ENCODE measurements at places on chromosomes 6 and 20. TPM values are rescaled to one million over a fixed set of nuclear protein-coding genes. Genes with fewer than 3 reads are reported as not detected.

DNA sequence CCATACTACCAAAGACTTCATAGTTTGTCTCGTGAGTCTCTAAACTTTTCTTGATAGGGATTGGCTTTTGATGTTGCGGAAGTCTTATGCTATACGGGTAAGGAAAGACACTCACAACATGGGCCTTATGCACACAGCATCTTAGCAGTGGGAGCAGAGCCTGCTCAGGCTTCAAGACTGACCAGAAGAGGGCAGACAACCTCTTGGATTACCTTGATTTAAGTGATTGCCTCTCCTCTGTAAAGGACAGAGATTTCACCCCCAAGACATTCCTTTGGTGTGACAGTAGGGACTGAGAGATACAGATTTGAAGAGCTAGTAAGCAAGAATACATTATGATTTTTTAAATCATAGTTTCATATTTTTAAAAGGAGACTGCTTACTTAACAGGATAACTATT is 71.0 kb upstream of the SAMD3 start:
- no peak for ATAC-seq

GRCh38 chr6:123316733-123317323 is 319.9 kb downstream of the TRDN start:
- no peak for ATAC-seq

Gene CFAP61
- total RNA-seq, result 0.27 TPM

DNA sequence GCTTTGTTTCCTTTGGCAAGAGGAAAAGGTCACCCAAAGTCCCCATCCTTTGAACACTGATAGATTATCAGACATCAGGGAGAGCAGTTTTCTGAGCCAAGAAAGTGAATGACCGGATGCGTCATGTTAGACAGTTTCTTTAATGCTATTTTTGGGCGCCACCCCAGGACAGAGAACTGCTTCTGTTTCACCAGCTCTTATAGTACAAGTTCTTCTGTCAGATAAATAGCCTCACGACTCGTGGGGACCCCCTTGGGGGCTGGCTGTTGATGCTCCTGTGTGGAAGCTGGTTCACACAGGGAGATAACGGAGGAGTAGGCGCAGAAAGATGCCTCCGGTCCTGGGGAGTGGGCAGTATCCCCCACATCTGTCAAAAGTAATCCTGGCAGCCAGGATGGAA is 54.6 kb downstream of the NPEPL1 start:
- ATAC-seq, result no peak

Gene RFX6
- not detected for total RNA-seq

DNA sequence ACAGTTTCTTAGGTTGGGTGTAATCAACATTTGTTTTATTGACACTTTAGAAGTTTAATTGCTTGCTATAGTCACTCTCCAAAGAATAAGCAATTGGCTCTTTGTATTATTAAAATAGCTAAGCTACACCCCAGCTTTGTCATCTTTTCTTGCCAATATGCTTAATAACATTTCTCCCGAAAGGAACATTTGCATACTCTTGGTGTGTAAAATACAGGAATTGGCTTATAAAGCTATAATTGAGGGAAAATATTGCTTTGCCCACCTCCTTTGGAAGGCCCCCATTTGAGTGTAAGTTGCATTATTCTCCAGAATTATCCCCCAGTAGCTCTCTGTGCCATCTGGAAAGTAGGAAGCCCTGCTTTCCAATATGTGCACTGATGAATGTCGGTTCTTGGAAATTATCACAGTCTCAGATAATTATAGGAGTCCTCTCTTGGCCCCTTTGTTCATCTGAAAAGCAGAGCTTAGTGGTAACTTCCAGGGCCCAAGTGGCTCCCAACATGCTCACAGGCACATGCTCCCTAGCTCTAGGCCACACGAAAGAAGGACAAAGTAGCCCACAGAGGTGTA is 92.4 kb upstream of the B3GAT2 start:
- no peak for ATAC-seq

GRCh38 chr6:137217801-137218472 is 1.2 kb downstream of the IFNGR1 start:
- no peak for ATAC-seq

DNA sequence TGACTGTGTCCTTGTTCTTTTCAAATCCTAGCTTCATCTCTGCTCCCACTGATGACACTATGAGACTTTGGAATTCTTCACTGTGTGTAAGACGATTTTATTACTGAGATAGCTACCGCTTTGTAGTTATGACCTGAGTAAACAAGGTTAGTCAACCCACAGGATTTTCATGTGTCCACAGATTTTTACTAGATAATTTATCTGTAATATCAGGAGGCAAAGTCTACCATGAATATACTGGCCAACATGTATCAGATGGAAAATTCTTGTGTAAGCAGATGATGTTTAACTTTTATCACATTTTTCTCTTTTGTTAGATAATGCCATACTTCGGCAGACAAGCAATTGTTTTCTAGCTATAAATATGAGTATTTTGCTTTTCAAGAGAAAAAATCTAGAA is 119.8 kb downstream of the SGK1 start:
- no peak for ATAC-seq

- ATAC-seq, result no peak
Observed at GRCh38 chr6:150689900-150690590, 90.4 kb downstream of the PLEKHG1 start.

DNA sequence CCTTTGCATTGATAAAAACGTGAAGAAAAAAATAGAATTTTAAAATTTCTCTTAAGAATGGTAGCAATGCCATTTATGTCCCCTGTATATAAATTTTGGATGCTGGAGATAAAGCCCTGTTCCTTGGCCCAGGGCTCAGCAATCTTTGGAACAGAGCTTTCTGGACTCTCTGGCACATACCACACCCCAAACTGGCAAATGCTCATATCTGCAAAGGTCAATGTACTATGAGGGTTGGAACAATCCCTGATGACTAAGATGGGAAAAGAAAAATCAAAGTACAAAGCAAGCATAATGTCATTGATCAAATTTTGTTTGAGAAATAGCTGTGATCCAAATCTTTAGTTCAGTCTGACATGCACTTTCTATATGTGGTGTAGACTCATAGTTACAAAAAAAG is 158.1 kb upstream of the HCRTR2 start:
- ATAC-seq, result no peak

GRCh38 chr6:43255408-43256054 is 12.2 kb downstream of the TTBK1 start:
- ATAC-seq, result no peak

GRCh38 chr20:1307171-1307570 is 21.8 kb downstream of the SDCBP2 start:
- ATAC-seq, result no peak

GRCh38 chr6:142975365-142975764 is 30.4 kb upstream of the HIVEP2 start:
- ATAC-seq, result no peak

Gene NAA20
- 30.4 TPM for total RNA-seq

DNA sequence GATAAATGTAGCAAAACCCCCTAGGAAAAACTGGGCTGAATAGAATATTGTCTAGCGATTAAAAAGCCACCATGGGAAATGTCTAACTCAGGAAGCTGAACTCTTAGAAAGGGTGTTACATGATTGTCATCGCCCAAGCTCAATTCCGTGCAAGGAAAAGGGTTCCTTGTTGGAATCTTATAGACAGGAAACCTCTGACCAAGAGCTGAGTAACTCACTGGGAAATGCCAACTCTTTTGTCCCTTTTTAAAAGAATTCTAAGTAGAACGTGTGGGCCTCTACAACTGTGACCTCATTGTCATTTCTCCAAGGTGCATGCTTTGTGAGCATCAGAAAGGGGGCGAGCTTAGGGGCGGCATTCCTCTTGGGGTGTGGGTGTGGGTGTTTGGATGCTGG is 88.1 kb downstream of the SYNJ2 start:
- no peak for ATAC-seq

- no peak for ATAC-seq
Observed at GRCh38 chr20:18662279-18663040, 74.6 kb downstream of the DTD1 start.

GRCh38 chr6:125811259-125811658 is 20.5 kb downstream of the NCOA7 start:
- no peak for ATAC-seq

Gene TRIM15
- total RNA-seq, result not detected

Gene TGIF2
- 14.0 TPM for total RNA-seq

DNA sequence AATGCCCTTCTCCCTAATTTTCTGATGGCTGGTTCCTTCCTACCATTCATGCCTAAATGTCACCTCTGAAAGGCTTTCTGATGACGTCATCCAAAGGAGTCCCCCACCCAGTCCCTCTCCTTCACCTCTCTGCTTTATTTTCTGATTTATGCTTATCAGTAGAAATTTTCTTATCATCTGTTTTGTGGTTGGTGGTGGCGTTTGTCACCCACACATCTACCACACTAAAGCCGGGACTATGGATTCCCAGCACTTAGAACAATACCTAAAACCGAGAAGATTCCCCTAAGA is 9.0 kb downstream of the CNKSR3 start:
- ATAC-seq, result no peak

GRCh38 chr20:42792052-42792451 is 397.7 kb downstream of the PTPRT start:
- no peak for ATAC-seq

- peak; percentile 67 for ATAC-seq
Observed at GRCh38 chr6:146914489-146915483, 289.4 kb upstream of the STXBP5 start.

- ATAC-seq, result no peak
Observed at GRCh38 chr20:14334306-14334930, 3.0 kb downstream of the FLRT3 start.

DNA sequence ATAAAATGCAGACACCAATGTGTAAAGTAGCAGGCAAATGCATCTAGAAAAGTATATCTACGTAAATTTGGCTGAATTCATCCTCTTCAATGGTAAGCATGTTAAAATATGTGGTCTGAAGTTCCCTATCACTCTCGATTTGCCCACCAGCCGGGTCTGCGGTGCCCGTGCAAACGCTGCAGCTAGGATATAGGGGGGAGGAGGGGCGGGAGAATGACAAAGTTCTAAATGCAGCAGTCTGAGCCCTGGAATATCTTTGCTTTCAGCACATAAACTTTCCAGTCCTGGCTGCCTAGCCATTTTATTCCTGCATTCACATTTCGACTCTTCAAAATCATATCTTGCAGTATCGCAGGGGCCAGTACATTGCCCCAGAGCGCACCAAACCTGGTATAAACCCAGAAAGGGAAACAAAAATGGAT is 708 bp downstream of the NRN1 start:
- no peak for ATAC-seq

DNA sequence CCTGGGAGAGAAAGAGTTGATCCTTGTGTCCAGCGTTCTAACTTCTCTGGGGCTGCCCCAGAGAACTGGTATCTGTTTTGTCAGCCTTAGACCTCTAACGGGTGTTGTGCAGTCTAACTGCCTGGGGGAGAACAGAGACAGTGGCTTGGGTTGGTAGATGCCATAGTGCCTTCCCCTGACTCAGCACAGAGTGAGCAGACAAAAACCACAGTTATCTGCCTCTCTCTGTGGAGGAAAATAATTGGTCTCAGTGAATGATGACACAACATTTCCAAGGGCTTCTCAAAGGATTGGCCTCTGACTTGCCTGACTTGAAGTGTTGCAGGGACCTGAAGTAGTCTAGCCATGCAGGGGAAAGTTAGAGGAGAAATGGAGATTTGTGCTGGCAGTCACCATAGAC is 226.2 kb upstream of the MAN1A1 start:
- ATAC-seq, result no peak

Gene TLDC2
- total RNA-seq, result 3.7 TPM

Gene PRPH2
- total RNA-seq, result 0.31 TPM

GRCh38 chr20:63495167-63495720 is 3.6 kb downstream of the EEF1A2 start:
- no peak for ATAC-seq

- no peak for ATAC-seq
Observed at GRCh38 chr6:116436586-116436985, 24.6 kb upstream of the CALHM6 start.

GRCh38 chr6:107460083-107460631 is 793 bp upstream of the PDSS2 start:
- ATAC-seq, result no peak

- ATAC-seq, result no peak
Observed at GRCh38 chr6:38543022-38543421, 96.7 kb downstream of the BTBD9 start.

DNA sequence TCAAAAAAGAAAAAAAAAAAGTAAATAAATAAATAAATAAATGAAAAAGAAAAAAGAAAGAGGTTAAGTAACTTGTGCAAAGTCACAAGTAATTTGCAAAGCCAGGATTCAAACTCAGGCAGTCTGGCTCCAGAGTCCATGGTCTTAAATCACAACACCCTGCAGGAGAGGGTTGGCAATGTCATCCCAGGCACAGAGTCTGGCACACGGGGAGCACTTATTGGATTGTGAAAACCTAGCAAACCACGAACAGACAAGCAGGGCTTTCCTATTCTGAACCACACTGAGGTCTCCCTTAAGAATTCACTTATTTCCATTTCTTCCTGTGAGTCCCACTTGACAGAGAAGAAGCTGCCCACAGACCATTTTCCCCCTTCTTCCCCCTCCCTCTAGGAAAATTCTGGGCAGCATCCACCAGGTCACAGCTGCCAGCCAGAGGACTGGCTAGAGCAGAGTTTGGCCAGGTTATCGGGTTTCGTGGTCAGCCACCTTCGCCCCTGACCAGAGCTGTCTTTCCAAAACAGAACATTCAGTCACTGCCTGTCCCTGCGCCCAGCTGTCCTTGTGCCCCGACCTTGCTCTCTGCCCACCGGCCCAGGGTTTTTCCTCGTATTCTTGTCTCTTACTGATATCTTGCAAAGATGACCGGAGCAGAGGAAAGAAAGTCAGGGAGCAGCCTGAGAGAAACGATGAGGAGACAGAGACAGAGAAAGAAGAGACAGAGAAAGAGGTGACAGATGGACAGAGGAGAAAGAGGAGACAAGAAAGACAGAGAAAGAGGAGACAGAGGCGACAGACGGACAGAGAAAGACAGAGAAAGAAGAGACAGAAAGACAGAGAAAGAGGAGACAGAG is 106.4 kb upstream of the PTPN1 start:
- ATAC-seq, result no peak

GRCh38 chr20:965956-966355 is 36.2 kb downstream of the RSPO4 start:
- no peak for ATAC-seq
